ENCODE measurements at places on chromosomes 11 and 22.

GRCh38 chr11:78403781-78404180 lies 13.8 kb downstream of the GAB2 start:
- DNase-seq, result no peak

- no peak for DNase-seq
These were observed 5.5 kb downstream of the KIAA0930 start for GRCh38 chr22:45235101-45235777.

- DNase-seq, result no peak
These were observed 178.5 kb downstream of the ARHGAP42 start for GRCh38 chr11:100865443-100866065.

GRCh38 chr11:124101737-124102136 lies 13.5 kb upstream of the VWA5A start:
- no peak for DNase-seq

GRCh38 chr11:99257131-99257530 lies 236.4 kb downstream of the CNTN5 start:
- DNase-seq, result no peak

- no peak for DNase-seq
These were observed 3.0 kb downstream of the CBL start for GRCh38 chr11:119209186-119209585.

DNA sequence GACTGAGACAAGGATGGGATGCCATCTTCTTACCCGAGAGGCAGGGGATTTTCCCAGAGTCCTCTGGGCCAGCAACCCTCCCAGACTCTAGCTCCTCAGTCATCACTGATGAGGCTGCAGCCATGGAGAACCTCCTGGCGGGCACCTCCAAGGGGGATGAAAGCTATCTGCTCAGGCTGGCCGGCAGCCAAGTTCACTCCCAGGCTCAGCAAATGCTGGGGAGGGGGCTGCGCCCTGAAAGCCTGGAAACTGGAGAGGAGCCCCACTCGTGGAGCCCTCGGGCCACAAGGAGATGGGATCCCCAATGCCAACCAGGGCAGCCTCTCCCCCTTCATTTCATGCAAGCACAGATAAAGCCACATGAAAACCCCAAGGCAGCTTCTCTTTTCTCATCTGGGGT lies 75.0 kb downstream of the CACNA1I start:
- DNase-seq, result peak; percentile 64

GRCh38 chr11:64482588-64482987 lies 108.4 kb upstream of the SLC22A12 start:
- no peak for DNase-seq

Data from Right ventricle myocardium inferior (tissue), 1 donor.